Tibial nerve (tissue), 4 donors: ENCODE measurements at places on chromosomes 4 and X. TPM values are rescaled to one million over a fixed set of nuclear protein-coding genes. Genes with fewer than 3 reads are reported as not detected.

The CT83 gene
- total RNA-seq: not detected

The NUP62CL gene
- total RNA-seq: not detected

DNA sequence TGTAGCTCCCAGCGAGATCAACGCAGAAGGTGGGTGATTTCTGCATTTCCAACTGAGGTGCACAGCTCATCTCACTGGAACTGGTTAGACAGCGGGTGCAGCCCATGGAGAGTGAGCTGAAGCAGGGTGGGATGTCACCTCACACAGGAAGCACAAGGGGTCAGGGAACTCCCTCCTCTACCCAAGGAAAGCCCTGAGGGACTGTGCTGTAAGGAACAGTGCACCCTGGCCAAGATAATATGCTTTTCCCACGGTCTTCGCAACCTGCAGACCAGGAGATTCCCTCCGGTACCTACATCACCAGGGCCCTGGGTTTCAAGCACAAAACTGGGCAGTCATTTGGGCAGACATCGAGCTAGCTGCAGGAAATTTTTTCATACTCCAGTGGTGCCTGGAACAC is 216.4 kb upstream of the TET2 start:
- no peak for DNase-seq

DNA sequence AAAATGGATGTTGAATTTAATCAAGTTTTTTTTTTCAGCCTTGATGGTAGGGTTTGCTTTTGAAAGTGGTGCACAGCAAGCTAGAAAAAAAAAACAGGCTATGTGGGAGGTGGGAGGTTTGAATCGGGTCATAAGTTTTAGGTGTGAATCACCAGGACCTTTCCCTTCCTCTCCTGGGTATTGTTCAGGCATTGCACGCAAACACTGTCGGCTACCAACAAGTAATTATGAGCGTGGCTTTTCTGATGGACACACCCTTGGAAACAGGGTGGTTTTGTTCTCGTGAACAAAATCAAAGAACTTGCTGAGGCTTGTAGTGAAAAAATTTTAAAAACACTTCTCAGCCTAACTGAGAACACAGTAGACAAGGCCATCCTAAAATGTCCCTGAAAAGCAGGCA is 18.1 kb downstream of the PIR start:
- DNase-seq: no peak

DNA sequence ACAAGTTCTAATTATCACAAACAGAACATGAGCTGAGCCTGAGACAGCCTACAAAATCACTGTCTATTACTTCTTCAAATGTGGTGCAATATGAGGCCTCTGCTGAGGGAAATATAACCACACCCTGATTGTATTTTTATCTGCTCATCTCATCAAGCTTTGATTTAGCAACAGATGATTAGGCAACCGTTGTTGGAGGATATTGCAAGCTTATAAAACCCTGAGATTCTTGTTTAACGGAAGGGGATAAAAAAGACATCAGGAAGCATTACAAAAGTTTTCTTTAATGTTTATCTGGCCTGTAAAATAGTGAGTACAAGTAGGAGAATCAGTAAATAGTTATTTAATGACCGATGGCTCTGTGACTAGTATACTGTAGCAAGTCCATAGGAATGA is 108.5 kb downstream of the ZNF330 start:
- peak; percentile 63 for DNase-seq

The HERC5 gene
- 6.7 TPM for total RNA-seq

DNA sequence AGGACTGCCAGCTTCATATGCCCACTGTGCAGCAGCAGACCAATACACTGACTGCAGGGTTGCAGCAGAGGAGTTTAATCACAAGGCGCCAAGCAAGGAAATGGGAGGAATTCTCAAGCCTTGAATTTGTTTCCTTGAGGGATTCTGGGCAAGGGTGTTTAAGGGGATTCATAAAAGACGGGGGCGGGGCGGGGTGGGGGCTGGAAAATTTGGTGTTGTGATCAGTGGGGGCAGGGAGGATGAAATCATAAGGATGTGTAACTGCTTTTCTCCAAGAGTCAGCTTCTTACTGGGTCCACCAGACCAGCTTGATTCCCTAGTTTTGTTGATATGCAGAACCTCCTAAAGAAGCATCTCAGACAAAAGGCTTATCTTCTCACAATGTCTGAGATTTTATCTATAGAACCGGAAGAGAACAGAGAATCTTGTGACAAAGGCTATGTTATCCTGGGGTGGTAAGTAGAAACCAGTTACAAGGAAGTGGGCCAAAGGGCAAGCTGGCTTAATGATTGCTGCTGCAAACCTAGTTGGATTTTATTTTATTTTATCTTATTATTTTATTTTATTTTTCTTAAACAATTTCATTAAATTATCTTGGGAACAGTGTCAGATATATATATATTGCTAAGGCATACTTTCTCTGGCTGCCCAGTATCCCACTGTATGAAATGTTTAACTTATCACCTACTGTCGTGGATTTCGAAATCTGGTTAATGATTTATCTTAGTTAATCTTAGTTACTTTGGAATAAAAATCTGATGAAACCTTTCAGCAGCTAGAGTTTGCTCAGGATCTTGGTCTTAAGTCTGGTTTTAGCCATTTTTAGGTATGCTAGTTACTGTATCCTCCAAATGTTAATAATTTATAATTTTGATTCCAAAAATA is 276.4 kb downstream of the RPA4 start:
- no peak for DNase-seq

GRCh38 chr4:44563496-44563895 is 87.9 kb downstream of the YIPF7 start:
- DNase-seq: no peak

GRCh38 chrX:81195259-81195658 is 6.5 kb downstream of the HMGN5 start:
- no peak for DNase-seq

The CD38 gene
- total RNA-seq: 6.3 TPM

GRCh38 chr4:114312338-114312737 is 286.3 kb upstream of the UGT8 start:
- no peak for DNase-seq

DNA sequence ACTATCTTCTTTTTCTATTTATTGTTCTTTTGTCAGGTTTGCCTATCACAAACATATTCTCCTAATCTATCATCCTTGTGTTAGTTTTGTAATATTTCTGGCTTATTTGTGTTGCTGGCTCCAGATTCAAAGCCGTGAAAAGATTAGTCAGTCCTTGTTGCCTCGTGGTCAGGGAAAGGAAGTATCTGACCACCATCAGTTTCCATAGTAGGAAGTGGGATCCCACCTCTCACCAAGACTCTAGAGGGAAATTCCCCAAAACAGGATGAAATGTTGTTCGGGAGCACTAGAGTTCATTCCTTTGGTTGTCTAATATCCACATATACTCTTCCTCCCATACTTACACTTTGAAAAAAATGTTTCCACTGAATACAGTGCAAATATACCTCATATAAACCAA is 131.0 kb upstream of the HUWE1 start:
- DNase-seq: no peak

The CXCL9 gene
- 0.20 TPM for total RNA-seq

The ARHGAP36 gene
- total RNA-seq: not detected

DNA sequence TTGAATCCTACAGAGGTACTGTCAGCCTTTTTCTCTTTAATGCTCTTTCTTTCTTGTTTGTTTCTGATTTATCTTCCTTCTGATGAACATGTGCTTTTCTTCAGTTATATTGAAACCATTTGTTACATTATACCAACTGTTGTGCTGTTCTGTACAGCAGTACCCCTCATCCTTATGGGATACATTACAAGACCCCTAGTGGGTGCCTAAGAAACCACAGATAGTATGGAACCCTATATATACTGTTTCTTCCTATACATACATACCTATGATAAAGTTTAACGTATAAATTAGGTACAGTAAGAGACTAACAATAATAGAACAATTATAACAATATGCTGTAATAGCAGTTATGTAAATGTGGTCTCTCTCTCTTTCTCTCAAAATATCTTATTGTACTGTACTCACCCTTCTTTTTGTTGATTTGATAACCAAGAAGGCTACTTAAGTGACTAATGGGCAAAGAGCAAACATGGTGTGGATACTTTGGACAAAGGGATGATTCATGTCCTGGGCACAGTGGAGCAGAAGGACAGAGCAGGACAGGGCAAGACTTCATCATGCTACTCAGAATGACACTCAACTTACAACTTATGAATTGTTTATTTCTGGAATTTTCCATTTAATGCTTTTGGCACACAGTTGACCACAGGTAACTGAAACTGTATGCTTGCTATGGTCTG is 10.7 kb upstream of the YIPF7 start:
- DNase-seq: no peak

The CD40LG gene
- total RNA-seq: not detected

GRCh38 chr4:89296896-89297295 is 10.7 kb downstream of the GPRIN3 start:
- no peak for DNase-seq

The XKRX gene
- 0.30 TPM for total RNA-seq

The CFI gene
- total RNA-seq: 24.1 TPM

- no peak for DNase-seq
Measured at GRCh38 chrX:32778965-32779364, 432.4 kb downstream of the DMD start.

- DNase-seq: no peak
Measured at GRCh38 chrX:131264665-131265064, 24.4 kb downstream of the IGSF1 start.

DNA sequence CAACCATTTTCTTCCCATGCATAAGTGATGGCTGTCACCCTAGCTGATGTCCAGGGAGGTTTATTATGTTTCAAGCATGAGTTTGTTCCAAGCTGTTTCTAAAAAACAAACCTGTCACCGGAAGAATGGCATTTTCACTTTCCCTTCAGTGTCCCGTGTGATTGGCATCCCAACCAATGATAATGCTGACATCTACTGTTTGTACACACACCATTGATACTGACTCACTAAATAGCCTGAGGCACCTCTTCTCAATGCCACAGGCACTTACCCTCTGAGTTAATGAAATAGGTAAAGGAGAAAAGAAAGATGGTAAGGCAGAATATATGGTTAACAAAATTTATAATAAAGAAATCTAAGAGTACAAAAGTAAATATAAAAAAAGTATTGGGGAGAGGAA is 23.1 kb upstream of the VCX2 start:
- DNase-seq: no peak

GRCh38 chr4:79197275-79198009 is 128.4 kb downstream of the NAA11 start:
- DNase-seq: no peak

GRCh38 chr4:158681629-158682028 is 9.5 kb downstream of the ETFDH start:
- no peak for DNase-seq

The ASB12 gene
- not detected for total RNA-seq

The TCEAL7 gene
- total RNA-seq: 15.9 TPM

DNA sequence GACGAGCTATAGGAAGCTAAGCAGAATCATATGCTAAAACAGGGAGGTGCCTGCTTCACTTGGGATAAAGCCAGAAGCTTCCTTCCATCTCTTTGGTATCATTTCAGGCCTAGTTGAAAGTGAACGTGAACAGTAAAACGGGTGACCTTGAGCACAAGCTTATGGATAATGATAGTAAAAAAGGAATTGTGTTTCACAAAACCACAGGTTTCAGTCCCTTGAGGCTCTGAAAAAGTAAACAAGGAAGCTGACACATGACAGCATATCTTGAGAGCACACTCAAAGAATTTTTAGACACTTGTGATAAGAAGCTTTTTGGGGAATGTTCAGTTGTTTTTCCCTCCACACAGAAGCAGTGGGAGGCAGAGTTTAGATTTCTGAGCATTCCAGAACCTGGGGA is 286.1 kb downstream of the DCHS2 start:
- DNase-seq: no peak

The RBMX gene
- total RNA-seq: 203 TPM
